ENCODE measurements at places on chromosomes 5 and 9. TPM values are rescaled to one million over a fixed set of nuclear protein-coding genes. Genes with fewer than 3 reads are reported as not detected.

DNA sequence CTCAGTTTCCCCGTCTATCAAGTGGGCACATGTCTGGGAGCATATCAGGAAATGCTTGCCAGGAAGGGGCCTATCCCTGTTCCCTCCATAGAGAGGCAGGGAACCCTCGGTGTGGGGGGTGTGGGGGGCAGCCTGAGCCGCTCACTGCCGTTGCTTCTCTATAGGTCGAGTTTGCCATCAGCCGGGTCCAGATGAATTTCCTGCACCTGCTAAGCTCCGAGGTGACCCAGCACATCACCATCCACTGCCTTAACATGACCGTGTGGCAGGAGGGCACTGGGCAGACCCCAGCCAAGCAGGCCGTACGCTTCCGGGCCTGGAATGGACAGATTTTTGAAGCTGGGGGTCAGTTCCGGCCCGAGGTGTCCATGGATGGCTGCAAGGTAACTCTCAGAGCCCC lies 13.8 kb upstream of the ORM1 start:
- no peak for DNase-seq

DNA sequence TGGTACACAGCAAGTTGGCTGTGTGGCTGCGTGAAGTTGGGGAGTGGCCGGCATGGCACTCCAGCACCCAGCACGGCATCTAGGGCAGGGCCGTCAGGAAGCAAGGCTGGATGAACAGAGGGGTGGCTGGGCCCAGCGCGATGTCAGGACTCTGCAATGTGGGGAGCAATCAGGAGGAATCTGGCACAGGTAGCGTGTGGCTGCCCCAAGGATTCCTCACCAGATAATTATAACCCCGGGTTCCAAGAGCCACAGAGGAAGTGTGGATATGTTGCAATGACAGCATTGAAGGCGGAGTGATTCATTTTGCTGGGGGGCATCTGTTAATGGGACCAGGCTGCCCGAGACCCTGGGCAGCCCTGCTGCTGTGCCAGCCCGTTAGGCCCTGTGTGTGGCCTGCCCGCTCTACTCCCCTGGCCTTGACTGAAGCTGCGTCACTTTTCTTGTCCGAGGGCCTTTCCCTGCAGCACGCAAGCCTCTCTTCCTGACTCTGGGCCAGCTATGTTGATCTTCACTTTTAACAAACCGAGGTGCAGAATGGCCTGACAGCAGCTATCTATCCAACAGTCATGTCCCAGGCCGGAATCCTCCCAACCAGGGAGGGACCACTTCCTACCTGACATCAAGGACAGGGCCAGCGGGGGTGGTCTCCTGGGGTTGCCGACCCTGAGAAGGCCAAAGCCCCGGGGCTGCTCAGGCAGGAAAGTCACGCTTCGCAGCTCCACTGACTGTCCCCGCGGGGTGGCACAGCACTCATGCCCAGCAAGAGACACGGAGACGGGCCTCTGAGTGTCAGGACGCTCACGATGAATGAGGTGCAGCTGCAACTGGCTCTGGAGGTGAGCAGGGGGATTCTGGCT lies 118.0 kb upstream of the PHYKPL start:
- DNase-seq: no peak

GRCh38 chr9:114732823-114733222 lies 50.8 kb upstream of the TEX48 start:
- no peak for DNase-seq

The PCDHGA9 gene
- 3.9 TPM for total RNA-seq

DNA sequence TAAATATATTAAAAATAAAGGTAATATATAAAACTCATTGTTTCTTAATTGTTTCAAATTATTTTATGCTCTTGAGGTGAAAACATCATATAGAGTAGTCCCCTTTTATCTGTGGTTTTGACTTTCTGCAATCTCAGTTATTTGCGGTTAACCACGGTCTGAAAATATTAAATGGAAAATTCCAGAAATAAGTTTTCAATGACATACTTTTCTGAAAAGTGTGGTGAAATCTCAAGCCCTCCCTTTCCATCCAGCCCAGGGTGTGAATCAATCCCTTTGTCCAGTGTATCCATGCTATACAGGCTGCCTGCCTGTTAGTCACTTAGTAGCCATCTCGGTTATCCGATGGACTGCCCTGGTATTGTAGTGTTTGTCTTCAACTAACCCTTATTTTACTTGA lies 546.7 kb upstream of the DMAC1 start:
- no peak for DNase-seq

The ZNF618 gene
- total RNA-seq: 11.3 TPM

- DNase-seq: peak; percentile 12
These were observed 53.5 kb upstream of the CDKN2AIPNL start for GRCh38 chr5:134464988-134465815.

The NCS1 gene
- 28.5 TPM for total RNA-seq

GRCh38 chr5:43997647-43998272 lies 391.5 kb downstream of the FGF10 start:
- DNase-seq: no peak

The FNIP1 gene
- total RNA-seq: 49.5 TPM

GRCh38 chr5:8961956-8962355 lies 583.9 kb downstream of the SEMA5A start:
- DNase-seq: no peak

The MYORG gene
- total RNA-seq: 3.4 TPM

DNA sequence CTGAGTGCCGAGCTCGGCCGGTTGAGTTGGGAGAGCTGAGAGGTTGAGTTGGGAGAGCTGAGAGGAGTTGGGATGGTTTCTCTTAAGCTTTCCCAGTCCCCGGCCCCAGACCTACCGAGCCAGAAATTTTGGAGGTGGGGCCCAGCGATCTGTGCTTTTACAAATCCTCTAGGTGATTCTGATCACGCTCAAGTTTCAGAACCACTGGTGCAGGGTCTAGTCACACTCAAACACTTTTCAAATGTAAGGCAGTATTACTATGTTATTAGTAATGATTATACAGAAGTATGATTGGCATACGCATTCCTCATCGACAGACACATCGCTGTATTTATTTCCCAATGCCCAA lies 256 bp upstream of the CLINT1 start:
- no peak for DNase-seq
